ENCODE measurements at places on chromosomes 3 and 15. TPM values are rescaled to one million over a fixed set of nuclear protein-coding genes. Genes with fewer than 3 reads are reported as not detected.

The KIF23 gene
- total RNA-seq: 58.9 TPM

The WDR93 gene
- 0.06 TPM for total RNA-seq

The C3orf70 gene
- total RNA-seq: 0.42 TPM

GRCh38 chr3:54056521-54056920, 65.8 kb upstream of the CACNA2D3 start:
- no peak for DNase-seq

DNA sequence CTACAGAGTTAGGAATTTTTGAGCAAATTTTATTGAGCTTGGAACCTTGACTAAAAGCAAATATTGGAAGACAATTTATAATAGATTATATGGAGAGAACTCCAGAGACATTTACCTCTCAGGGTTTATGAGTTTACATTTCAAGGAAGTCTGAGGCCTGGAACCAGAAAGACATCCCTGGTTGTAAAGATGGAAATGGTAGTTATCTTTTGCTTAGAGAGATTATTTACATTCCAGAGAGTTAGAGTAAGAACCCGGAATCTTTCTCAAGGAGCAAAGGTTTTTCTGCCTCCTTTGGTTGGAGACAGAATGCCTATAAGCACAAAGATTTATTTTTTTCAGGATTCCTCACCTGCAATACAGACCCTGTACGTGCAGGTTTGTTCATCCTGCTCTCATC, 458.1 kb downstream of the TBL1XR1 start:
- no peak for DNase-seq

- peak; percentile 32 for DNase-seq
Measured at GRCh38 chr3:122890077-122890719, 95.3 kb downstream of the SLC49A4 start.

DNA sequence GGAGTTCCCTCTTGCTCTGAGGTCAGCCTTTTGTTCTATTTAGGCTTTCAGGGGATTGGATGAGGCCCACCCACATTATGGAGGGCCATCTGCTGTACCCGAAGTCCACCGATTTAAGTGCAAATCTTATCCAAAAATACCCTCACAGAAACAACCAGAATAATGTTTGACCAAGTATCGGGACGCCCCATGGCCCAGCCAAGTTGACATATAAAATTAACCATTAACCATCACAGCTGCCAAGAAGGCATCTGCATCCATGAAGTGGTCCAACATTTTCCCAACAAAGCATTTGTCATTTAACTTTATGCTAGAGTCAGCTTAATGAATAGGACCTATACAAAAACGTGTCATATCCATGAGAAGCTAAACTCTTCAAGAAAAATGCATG, 46.2 kb upstream of the TBC1D23 start:
- no peak for DNase-seq

Data from cardiac muscle cell (in vitro differentiated cells and primary cell).